HAP-1 (cell line): ENCODE measurements at places on chromosomes 11 and 22.
A peak's percentile ranks its signal among the peaks of the same experiment; 100 is the strongest.

GRCh38 chr22:49166211-49166610, 661.5 kb downstream of the BRD1 start:
- no peak for DNase-seq

GRCh38 chr11:1749395-1750351, 722 bp downstream of the IFITM10 start:
- DNase-seq = no peak

- DNase-seq = no peak
Observed at GRCh38 chr11:26227883-26228502, 103.9 kb upstream of the ANO3 start.

- no peak for DNase-seq
Observed at GRCh38 chr22:18104566-18104965, 6.0 kb upstream of the TUBA8 start.

GRCh38 chr11:66221012-66221411, 47.4 kb upstream of the RAB1B start:
- peak; percentile 0 for DNase-seq

- no peak for DNase-seq
Observed at GRCh38 chr22:24744638-24745037, 29.9 kb downstream of the PIWIL3 start.

DNA sequence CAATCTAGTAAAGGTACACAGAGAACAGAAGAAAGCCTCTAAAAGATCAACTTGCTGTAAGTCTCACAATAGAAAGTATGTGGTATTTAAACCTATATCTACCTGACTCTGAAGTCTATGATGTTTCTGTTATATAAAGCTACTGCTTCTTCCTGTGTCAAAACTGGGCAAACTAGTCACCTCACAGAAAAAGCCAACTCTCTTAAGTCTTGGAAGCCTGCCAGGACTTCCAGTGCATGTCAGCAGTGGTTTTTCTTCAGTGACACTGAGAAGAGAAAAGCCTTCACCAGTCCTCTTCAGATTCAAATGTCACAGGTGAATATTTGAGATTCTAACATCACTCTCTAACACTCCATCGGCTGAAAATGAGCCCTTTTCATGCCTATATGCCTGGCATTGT, 808.0 kb downstream of the DLG2 start:
- DNase-seq = no peak

- no peak for DNase-seq
Observed at GRCh38 chr11:108715239-108715638, 50.4 kb downstream of the DDX10 start.

DNA sequence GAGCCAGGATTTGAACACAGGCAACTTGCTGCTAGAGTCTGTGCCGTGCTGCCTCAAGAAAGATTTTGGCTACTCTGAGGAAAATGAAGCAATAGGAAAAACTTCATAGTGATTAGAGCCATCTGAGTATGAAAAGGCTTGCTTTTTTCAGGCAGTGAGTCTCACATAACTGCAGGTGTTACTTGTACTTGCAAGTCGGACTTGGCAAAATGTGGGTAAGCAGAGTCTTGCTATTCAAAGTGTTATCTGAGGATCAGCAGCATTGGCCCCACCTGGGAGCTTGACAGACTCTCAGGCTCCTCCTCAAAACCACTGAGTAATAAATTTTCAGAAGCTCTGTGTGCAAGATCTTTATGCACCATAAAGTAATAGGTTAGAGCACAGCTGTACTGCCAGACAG, 18.1 kb downstream of the RNF141 start:
- no peak for DNase-seq

DNA sequence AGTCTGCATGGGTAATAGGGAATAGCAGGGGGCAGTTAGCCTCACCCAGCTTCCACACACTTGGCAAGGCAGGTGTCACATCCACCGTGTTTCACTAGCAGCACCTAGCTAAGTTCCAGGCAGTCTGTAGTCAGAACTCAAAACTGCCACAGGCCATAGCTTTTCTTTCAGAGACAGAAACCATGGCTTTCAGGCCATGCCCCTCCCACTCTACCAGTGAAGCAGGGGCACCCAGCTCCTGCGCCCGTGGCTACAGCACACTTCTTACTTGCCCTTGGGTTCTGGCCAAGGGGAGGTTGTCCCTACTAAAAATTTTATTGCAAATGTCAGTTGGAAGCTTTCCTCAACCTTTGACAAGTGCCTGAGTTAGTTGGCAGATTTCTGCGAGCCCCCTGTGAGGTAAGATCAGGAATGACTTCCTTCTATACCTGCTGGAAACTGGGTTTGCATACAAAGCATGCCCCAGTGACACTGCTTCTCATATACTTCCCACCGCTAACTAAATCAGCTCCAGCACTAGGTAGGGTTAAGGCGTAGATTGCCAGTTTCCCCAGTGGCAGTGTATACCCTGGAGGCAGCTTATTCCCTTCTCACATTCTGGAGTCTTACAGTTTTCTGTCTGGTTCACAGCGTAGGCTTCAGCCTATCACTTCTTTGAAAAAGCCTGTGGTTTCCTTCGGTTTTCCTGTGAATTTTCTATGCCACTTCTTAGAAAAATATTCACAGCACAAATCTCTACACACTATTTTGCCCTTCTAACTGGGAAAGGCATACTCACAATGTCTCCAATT, 139.0 kb upstream of the LUZP2 start:
- DNase-seq = no peak

- peak; percentile 84 for DNase-seq
Observed at GRCh38 chr11:119108146-119108856, 1.2 kb downstream of the C2CD2L start.

GRCh38 chr11:104967534-104968354, 630 bp downstream of the CASP4 start:
- no peak for DNase-seq

DNA sequence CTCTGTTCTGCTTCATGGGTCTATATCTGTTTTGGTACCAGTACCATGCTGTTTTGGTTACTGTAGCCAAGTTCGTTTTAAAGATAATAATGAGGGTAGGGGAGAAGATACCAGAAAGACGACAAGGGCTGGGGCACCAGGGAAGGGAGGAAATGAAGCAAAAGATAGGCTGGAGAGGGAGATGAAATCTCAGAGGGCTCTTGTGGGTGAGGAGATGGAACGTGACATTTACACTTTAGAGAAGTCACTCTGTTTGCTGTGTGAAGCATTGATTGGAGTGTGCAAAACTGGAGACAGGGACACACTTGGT, 33.5 kb downstream of the OR4D9 start:
- no peak for DNase-seq

DNA sequence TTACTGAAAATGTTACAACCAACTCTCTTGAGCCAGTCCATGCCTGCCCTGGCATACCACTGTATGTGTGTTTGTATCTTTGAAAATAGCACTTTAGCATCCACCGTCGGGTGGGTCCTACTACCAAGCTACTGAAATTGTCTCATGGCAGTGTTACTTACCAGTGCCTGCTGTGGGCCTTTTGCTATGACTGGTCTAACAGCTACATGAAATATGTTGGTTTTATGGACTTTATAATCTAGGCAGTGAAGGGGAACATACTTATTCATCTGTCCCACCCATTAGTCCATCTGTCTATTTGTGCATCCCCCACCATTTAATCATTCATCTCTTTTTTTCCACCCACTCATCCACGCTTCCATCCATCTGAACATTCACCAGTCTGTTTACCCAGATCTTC, 106.0 kb downstream of the NAV2 start:
- no peak for DNase-seq
